ENCODE measurements at places on chromosomes 1 and 21.

GRCh38 chr1:3903141-3904005, 3.3 kb upstream of the C1orf174 start:
- DNase-seq: no peak

DNA sequence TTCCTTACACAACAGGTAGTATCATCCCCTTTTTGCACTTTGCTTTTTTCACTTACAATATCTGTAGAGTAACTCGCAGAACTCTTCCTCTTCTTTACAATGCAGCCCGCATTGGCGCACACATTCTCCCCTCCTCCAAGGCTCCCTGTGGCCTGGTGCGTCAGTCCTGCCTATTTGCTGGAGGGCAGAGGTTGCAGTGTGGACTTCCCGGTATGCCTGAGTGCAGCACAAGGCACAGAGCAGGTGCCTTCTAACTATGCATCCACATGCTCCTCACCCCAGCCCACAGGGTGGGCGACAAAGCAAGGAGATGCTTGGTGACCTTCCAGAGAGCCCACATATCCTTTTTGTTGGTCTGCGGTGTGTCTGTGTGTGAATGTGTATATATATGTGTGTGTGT, 53.3 kb downstream of the ARHGEF11 start:
- DNase-seq: no peak

GRCh38 chr1:65942476-65942875, 149.8 kb downstream of the PDE4B start:
- no peak for DNase-seq

GRCh38 chr1:62391369-62391971, 45.4 kb upstream of the USP1 start:
- no peak for DNase-seq

GRCh38 chr1:160309185-160309557, 24.2 kb upstream of the PEX19 start:
- no peak for DNase-seq

- no peak for DNase-seq
Observed at GRCh38 chr21:35190201-35190701, 141.1 kb upstream of the RUNX1 start.

GRCh38 chr1:185843297-185843869, 109.2 kb downstream of the HMCN1 start:
- DNase-seq: no peak

DNA sequence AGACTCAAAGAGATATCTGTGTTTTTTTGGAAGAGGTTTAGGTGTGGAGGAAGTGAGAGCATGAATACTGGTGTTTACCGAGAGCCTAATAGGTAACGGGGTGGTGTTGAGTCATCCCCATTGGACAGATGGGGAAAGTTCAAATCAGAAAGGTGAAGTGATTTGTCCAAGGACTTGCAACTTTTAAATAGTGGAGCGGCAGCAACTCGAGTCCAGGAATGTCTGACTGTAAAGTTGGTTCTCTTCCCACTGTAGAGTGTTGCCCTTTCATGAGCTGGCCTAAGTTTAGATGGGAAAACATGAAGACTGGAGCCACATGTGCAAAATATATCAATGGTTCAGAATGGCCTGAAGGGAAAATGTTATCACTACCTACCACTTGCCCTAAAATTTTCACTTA, 125.7 kb downstream of the LYPLAL1 start:
- DNase-seq: no peak

DNA sequence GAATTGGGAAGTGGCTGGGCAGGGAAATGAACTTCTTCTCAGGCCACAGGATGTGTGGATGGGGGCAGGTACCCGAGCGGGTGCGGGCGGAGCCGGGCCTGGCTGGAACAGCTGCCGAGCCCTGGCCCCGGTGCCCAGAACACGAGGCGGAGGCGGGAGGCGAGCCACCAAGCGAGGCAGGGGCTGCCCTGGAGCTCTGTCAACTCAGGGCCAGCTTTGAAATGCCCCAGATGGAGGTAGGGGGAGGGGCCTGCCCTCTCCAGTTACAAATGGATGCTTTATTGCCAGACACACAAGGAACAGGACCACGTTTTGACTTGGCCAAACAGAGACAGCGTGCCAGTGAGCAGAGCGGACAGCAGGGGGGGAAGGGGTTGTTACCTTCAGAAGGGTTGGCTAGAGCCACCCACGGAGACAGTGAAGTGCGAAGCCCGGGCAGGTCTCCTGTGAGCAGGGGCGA, 240.4 kb downstream of the SDCCAG8 start:
- no peak for DNase-seq

GRCh38 chr1:182317611-182318161, 73.9 kb downstream of the GLUL start:
- no peak for DNase-seq
